ENCODE measurements at places on chromosomes 6 and 20. TPM values are rescaled to one million over a fixed set of nuclear protein-coding genes. Genes with fewer than 3 reads are reported as not detected.

GSTA2 gene
- not detected for total RNA-seq

- H3K27ac ChIP-seq, result no peak within 1 kb of the TSS
- peak within 1 kb of the TSS; percentile 19 for H3K4me3 ChIP-seq
- ATAC-seq, result no peak
- peaks cover 8% of the 10 kb centered on the region for H3K4me1 ChIP-seq
Observed at GRCh38 chr6:55174211-55175026, at the start of gene HCRTR2. Gene HCRTR2, plus strand, starts transcription at chr6:55174515. Its CDS starts 73 bp downstream, at chr6:55174588.

GRCh38 chr6:30029588-30029987 is 31.5 kb upstream of the POLR1H start:
- peaks cover 15% of the 10 kb centered on the region for H3K36me3 ChIP-seq
- no peaks in the 10 kb centered on the region for H3K4me1 ChIP-seq
- no peak for ATAC-seq
- no peaks in the 10 kb centered on the region for H3K27me3 ChIP-seq
- H3K4me3 ChIP-seq, result no peak overlapping the region
- H3K27ac ChIP-seq, result no peak overlapping the region

DNA sequence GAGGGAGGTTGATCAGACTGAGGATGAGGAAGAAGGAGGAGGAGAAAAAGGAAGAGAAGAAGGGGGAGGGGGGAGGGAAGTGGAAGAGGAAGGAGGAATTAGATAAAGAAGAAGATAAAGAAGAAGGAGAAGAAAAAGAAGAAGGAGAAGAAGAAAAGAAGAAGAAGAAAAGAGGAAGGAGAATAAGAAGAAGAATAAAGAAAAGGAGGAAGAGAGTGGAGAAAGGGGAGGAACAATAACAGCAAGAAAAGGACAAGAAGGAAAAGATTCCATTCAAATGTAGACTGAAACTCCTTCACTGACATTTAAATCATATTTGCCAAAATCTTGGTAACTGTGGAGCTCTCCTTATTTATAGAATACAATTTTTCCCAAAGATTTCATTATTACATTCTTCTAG is 34.3 kb upstream of the RCAN2 start:
- no peak for ATAC-seq
- H3K27ac ChIP-seq, result no peak overlapping the region
- H3K36me3 ChIP-seq, result no peaks in the 10 kb centered on the region
- no peak overlapping the region for H3K4me3 ChIP-seq
- peaks cover 3% of the 10 kb centered on the region for H3K4me1 ChIP-seq

DNA sequence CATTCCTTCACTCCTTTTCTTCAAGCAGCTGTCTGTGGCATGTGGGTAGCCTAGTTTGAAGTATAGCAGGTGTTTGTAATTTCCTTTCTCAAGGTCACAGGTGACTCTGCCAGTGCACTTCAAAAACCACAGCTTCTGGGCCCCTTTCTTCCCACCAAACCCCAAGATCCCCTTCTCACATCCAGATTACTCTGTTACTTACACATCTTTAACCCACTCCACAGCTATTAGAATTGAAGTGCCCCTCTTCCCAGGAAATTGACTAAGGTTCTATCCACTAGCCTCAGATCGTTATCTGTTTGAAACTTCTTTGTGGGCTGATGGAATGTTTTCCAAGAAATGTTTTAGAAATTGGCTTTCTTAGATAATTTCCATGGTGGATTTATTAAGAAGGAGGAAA is 150.8 kb downstream of the AHI1 start:
- H3K27ac ChIP-seq, result no peak overlapping the region
- peaks cover 14% of the 10 kb centered on the region for H3K36me3 ChIP-seq
- no peak for ATAC-seq

BANF2 gene
- total RNA-seq, result not detected

C20orf204 gene
- total RNA-seq, result 0.40 TPM

TUBB1 gene
- total RNA-seq, result not detected

All from gastroesophageal sphincter (tissue), 4 donors.